ENCODE measurements at places on chromosomes 11 and 22. TPM values are rescaled to one million over a fixed set of nuclear protein-coding genes. Genes with fewer than 3 reads are reported as not detected.

GRCh38 chr22:32328306-32329201 is 29.1 kb upstream of the RFPL3 start:
- DNase-seq: no peak

The CCDC73 gene
- not detected for total RNA-seq

The P2RX6 gene
- total RNA-seq: not detected

The SCN4B gene
- total RNA-seq: 12.2 TPM

GRCh38 chr11:68049509-68050370 is 10.9 kb downstream of the TCIRG1 start:
- no peak for DNase-seq

- DNase-seq: no peak
Measured at GRCh38 chr22:19527861-19528417, 3.7 kb upstream of the CLDN5 start.

DNA sequence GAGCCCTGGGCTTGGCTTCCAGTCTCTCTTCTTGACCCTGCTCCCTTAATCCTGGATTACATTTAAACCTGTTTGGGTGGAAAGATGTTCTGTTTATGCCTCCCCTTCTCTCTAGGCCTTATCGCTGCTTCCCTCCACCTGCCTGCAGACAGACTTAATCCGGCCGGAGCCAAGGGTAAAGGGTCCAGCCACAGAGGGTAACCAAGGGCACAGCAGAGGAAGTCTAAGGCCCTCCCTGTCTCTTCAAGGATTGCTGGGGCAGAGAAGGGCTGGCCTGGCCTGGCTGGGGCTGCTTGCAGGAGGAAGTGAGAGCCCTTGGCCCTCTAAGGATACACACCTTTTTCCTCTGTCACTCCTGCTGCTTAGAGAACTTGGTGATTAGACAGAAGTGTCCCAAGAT is 2.1 kb downstream of the GAL3ST3 start:
- no peak for DNase-seq

- no peak for DNase-seq
Measured at GRCh38 chr22:39209756-39210155, 35.0 kb downstream of the PDGFB start.

DNA sequence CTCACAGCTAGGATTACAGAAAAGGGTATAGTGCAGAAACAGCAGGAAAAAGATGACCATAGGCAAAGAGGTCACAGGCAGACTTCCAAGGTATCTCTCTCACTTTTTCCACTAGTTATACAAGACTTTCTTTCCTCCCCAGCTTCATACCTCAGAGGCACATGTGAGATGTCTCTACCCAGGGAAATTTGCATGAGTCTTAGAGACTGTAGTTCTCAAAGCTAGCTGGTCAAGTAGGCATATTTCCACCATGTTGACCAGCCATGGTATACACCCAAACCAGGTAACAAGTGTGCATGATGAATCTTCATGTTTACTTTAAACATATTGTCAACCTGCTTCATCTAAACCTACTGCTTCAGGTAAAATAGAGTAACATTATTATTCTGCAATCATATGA is 27.9 kb downstream of the PRMT3 start:
- DNase-seq: no peak

- DNase-seq: no peak
Measured at GRCh38 chr11:7872890-7873289, 58.2 kb downstream of the OR10A6 start.

The TTC36 gene
- 2.7 TPM for total RNA-seq

- no peak for DNase-seq
Measured at GRCh38 chr11:12840871-12841660, 166.8 kb downstream of the TEAD1 start.

GRCh38 chr11:45250035-45250718 is 36.0 kb downstream of the SYT13 start:
- DNase-seq: no peak

GRCh38 chr22:44449061-44449682 is 48.9 kb downstream of the RTL6 start:
- no peak for DNase-seq

DNA sequence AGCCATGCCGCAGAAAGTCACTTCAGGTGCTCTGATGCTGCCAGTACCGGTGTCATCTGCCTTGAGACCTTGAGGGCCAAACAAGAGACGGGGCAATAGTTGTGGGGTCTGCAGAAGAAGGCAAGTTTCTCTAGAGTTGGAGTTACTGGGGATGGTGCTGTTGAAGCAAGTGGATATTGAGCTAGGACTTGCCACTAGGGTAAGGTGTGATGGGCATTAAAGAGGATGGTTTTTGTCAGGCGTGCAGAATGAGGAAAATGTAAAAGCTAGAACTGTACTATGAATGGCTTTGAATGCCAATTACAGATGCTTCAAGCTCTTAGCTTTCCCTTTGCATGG is 61.6 kb downstream of the TNRC6B start:
- no peak for DNase-seq

DNA sequence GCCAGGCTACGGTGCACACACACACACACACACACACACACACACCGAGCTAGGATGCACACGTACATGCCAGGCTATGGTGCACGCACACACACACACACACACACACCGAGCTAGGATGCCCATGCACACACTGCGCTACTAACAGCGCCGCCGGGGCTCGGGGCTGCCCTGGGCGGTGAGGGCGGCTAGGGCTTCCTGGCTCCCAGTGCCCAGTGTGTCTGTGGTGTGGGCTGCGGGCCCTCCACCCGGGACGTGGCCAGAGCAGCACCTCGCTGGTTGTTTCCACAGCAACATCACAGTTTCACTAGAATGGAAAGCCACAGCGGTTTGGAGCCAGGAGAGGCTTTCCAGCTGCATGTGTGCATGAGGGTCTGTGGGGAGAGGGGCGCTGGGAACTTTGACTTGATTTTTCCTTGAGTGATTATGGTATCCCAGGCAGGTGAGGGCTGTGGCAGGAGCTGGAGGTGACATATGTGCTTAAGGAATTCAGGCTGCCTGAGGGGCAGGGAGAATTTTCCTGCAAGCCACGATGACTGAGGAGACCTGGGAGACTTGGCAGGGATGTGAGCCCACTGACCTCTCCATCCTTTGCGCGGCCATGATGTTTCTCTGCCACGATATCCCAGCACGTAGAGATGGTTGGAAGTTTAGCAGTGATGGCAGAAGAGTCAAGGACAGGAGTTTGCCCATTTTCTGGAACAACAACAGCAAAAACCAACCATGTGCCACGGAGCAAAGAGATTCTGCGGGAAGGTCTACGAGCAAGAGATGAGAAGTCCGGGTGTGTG is 195.9 kb downstream of the SNX19 start:
- DNase-seq: no peak

The OR2AG2 gene
- 0.47 TPM for total RNA-seq

- DNase-seq: no peak
Measured at GRCh38 chr11:2516276-2517015, 71.6 kb downstream of the KCNQ1 start.

GRCh38 chr11:110349138-110349996 is 53.0 kb upstream of the RDX start:
- no peak for DNase-seq

The CD3G gene
- total RNA-seq: not detected

DNA sequence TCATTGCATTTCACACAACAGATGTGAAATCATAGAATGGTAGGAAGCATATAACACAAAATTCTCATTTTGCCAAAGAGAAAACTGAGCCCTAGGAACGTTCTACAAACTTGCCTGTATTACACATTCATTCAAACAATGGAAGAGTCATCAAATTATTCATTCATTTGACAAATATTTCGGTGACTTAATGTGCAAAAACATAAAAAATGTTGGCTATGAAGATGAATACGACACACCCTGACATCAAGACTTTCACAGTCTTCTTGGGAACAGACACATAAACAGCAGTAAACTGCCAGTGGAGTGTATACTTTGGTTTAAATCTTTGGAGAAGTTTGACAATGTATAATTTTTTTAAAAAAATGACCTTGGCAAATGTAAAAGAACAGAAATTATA is 20.4 kb upstream of the C11orf87 start:
- DNase-seq: no peak

The KRTAP5-7 gene
- not detected for total RNA-seq

DNA sequence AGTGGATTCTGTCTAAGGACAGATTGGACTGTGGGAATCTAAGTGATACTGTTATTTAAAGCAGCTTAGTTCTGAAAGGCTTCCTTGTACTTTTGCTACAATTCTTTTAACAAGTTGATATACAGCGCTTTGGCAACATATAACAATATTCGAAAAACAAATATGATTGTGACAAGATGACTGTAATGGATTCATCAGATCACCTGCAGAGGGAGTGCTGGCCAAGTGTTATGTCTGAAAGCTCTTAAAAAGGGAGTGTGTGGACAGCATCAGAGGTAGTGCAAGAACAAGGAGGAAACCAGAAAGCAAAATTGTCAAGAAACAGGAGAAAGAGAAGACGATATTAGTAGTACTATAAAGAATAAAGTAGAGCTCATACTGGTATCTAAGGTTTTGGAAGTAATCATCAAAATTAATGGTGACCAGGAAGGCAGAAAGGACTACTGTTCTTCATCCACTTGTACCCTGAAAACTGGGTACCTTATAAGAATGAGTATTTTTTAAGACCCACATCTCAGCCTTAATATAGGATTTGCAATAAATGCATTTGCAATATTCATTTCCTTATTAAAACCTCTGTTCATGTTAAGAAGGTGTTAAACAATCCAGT is 1112.0 kb upstream of the CCDC90B start:
- no peak for DNase-seq

The DNAL4 gene
- 17.3 TPM for total RNA-seq

DNA sequence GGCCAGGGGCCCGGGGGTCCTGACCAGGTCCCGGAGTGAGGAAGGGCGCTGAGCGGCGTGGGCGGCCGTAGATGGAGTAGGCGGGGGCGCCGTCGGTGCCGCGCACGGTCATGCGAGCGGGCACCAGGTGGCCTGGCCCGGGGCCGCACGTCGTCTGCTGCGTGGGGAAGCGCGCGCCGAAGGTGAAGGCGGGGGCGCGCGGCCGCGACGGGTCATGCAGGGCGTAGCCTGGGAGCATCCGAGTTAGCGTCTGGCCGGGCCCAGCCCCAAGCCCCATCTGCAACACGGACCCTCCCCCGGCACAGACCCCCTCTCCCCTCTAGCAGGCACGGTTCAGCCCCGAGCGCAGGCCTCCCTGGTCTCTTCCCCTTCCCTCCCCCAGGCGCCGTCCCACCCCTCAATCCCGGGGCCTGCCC is 1.7 kb upstream of the TYMP start:
- DNase-seq: no peak

DNA sequence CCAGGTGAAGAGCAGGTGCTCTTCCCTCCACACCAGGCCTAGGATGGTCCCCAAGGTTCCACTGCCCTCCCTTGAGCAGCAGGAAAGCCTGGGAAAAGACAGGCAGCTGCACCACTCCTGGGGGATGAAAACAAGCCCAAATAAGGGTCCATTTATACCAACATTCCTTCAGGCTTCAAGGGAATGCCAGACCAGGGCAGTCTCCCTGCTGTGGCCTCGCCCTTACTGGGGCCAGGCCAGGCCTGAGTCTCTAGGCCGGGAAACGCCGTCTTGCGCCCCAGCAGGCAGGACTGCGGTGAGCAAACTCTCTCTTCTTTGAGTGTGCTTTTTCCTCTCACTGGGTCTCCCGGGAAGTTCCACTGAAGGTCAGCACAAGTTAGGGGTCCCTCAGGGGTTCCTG is 443.5 kb downstream of the SOX6 start:
- no peak for DNase-seq

The RNF121 gene
- 16.4 TPM for total RNA-seq

DNA sequence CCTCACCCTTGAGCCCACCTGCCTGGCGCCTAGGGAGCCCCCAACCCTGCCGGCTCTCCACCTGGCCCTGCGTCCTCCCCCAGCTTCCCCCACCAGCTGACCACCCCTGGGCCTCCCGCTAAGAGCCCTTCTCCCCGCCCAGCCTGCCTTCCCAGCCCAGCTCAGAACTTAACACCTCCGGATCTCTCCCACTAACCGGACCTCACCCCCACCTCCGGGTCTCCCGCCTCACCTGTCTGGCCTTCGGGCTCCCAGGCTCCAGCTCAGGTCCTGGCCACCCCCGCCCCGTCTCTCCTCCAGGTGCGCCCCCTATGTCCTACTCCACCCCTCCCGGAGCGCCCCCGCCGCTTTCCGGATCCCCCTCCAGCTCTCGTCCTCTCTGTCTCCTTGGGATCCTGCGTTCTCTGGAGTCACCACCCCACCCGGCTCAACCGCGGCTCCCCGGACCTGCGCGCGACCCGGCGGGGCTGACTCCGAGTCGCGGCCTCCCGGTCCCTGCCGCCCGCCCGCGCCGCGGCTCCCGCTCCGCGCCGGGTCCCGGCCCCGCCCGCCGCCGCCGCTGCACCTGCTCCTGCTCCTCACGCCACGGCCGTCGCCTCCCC is at the start of gene KCNJ11:
KCNJ11 (minus strand) TSS at position 51 of the 602 bp plus-strand sequence. CDS start 568 bp downstream, outside the sequence.
- DNase-seq: no peak

The SCT gene
- total RNA-seq: not detected

The TBX1 gene
- total RNA-seq: 0.62 TPM

The WNT7B gene
- 6.6 TPM for total RNA-seq

- DNase-seq: no peak
Measured at GRCh38 chr11:111194860-111195568, 50.5 kb upstream of the POU2AF2 start.

The LINC01488 gene
- not detected for total RNA-seq

- DNase-seq: no peak
Measured at GRCh38 chr11:110886288-110886970, 174.2 kb upstream of the ARHGAP20 start.

Data from occipital lobe (tissue), 3 donors.